ENCODE measurements at places on chromosomes 3 and 15.

DNA sequence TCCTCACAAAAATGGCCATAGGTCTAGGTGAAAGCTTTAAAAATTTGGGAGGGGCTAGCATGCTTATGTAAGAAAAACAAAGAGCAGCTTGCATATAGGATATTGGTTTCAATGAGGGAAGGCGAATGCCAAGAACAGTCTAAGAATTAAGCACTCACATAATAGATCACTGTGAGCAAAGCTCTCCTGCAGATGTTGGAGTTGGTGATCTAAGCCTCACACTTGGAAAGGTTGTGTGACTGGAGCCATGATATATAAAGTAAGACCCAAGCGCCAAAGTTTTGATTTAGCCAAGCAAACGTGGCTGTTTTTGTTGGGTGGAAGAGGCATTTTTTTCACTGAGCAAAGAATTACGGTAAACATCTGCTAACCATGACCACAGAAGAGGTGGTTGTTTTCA lies 237.5 kb downstream of the FOXP1 start:
- DNase-seq = no peak

- no peak for DNase-seq
Measured at GRCh38 chr15:91186904-91187656, 87.0 kb downstream of the SV2B start.

DNA sequence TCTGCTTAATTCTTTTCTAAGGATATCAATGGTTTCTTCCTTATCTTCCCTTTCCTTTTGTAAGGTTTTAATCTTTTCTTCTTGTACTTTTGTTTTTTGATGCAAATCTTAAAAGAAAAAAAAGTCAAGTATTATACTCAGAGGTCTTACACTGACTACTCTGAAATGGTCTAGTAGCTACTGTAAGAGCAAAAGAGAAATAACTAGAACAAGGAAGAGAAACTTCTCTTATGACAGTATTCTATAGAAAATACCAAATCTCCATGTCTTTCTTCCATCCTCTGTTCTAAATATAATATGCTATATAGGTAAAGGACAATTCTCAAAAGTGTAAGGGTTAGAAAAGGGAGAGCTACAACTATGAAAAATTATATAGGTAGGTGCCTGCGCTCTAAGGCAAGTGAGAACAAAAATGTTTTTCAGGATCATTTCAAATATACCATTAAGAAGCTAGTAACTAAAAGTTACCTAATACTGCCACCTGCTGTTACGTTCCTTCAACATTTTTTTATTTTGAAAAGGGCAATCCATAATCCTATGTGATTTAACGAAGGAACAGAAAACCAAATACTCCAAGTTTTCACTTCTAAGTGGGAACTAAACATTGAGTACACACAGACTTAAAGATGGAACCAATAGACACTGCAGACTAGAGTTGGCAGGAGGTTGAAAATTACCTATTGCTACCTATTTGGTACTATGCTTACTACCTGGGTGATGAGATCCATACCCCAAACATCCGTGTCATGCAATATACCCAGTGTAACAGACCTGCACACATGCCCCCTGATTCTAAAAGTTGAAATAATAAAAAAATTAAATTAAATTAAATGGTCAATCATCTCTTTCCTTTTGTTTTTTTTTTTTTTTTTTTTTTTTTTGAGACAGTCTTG lies 36.7 kb downstream of the CIP2A start:
- DNase-seq = no peak

GRCh38 chr3:181487236-181487978 lies 224.3 kb upstream of the SOX2 start:
- no peak for DNase-seq

- DNase-seq = no peak
Measured at GRCh38 chr3:76138921-76139320, 353.6 kb upstream of the ZNF717 start.

- no peak for DNase-seq
Measured at GRCh38 chr3:134086616-134087015, 56.9 kb upstream of the SLCO2A1 start.
